Activated CD8-positive, alpha-beta T cell treated with anti-CD3 and anti-CD28 coated beads, Interleukin-2, amount 10 ng/mL, durations not matched to agents 7 days and 5 days (primary cell): ENCODE measurements at places on chromosomes 3 and 15. TPM values are rescaled to one million over a fixed set of nuclear protein-coding genes. Genes with fewer than 3 reads are reported as not detected.

DNA sequence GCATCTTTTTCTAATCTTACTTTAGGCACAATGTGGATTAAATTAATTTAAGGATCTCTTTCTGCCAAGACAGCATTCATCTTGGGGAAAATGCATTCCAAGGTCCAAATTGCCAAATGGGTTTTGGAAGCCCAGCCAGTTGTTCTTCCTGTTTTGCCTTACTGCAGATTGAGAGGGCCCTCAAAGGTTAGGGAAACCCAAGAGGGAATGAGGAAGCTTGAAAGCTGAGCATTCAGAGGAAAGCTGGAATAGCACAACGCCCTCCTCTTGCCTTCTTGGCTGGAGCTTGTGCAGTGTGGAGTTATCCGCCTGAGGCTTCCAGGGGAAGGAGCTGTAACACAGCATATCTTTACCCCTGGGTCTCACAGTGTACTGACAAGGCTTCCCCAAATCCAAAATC, 18.2 kb upstream of the SACM1L start:
- H3K27me3 ChIP-seq, result no peaks in the 10 kb centered on the region
- H3K4me1 ChIP-seq, result peaks cover 43% of the 10 kb centered on the region
- H3K4me3 ChIP-seq, result no peak overlapping the region
- no peak overlapping the region for H3K27ac ChIP-seq
- no peak for DNase-seq

GRCh38 chr3:2861920-2862319, 248.3 kb downstream of the IL5RA start:
- no peak overlapping the region for H3K4me3 ChIP-seq
- DNase-seq, result no peak
- H3K27me3 ChIP-seq, result peaks cover 2% of the 10 kb centered on the region
- no peak overlapping the region for H3K27ac ChIP-seq
- H3K36me3 ChIP-seq, result no peaks in the 10 kb centered on the region

The SCN11A gene
- not detected for total RNA-seq

- peaks cover 9% of the 10 kb centered on the region for H3K4me1 ChIP-seq
- H3K4me3 ChIP-seq, result no peak overlapping the region
- H3K27ac ChIP-seq, result no peak overlapping the region
- DNase-seq, result no peak
- peaks cover 36% of the 10 kb centered on the region for H3K27me3 ChIP-seq
Observed at GRCh38 chr15:72178976-72179585, 18.5 kb downstream of the GRAMD2A start.

GRCh38 chr3:38031022-38031994, 1.9 kb upstream of the PLCD1 start:
- H3K36me3 ChIP-seq, result no peaks in the 10 kb centered on the region
- peaks cover 13% of the 10 kb centered on the region for H3K4me1 ChIP-seq
- peak overlapping the region; percentile 48 for H3K27ac ChIP-seq
- no peak for DNase-seq
- H3K4me3 ChIP-seq, result no peak overlapping the region

GRCh38 chr3:177710506-177710905, 513.2 kb upstream of the TBL1XR1 start:
- no peaks in the 10 kb centered on the region for H3K36me3 ChIP-seq
- DNase-seq, result no peak
- H3K27ac ChIP-seq, result no peak overlapping the region
- no peaks in the 10 kb centered on the region for H3K27me3 ChIP-seq
- H3K4me1 ChIP-seq, result no peaks in the 10 kb centered on the region

DNA sequence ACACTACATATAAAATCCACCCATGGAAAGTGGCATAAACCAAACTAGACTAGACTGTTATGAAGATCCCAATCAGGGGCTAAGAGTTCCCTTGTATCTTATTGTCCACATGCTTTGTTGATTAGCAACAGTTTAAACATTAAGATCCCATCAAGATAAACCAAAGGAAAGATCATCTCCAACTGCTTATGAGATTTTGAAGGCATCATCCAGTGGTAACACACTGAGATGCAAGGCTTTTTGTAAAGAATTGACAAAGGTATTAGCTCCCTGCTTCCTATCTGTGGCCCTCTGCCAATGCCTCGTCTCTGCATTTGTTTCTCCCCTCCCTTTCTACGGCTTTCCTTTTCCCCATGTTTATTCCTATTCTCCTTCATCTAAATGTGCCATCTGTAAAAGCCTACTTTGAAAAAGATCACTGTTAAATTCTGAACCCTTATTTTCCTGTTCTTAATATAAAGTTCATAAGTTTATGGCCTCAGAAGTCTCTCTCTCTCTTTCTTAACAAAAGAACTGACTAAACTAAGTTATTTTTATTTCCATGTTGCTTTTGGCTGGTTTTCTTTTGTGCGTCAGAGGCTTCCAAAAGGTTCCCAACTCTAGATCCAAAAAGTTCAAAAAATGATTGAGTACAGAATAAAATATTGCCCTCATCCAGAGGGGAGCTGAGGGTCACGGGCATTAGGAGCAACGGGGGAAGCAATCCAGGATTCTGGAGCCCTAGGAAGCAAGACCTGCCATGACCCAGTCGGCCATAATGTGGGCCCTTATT, 5.5 kb downstream of the PLD1 start:
- no peaks in the 10 kb centered on the region for H3K36me3 ChIP-seq
- no peak for DNase-seq
- peaks cover 28% of the 10 kb centered on the region for H3K27me3 ChIP-seq
- H3K4me3 ChIP-seq, result no peak overlapping the region
- H3K27ac ChIP-seq, result no peak overlapping the region

The CPNE9 gene
- not detected for total RNA-seq
